ENCODE measurements at places on chromosomes 11 and 22.

DNA sequence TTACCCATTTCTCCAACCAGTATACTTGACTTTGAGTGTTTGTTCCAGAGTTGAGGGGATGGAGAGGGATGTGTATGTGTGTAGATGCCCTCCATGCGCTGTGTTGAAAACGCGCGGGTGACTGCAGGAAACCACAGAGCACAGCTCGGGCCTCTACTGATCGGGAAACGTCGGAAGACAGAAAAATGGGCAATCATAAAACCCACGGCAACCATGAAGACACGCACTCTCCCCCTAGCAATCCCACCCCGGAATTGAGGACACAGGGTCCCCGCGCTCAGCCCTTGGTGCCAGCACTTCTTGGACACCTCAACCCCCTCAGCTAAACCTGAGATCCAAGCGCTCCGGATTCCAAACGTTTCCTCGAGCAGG is 251 bp upstream of the UQCC3 start:
- DNase-seq = peak; percentile 67

GRCh38 chr11:61919705-61920631 is 2.6 kb upstream of the RAB3IL1 start:
- DNase-seq = no peak

- DNase-seq = no peak
These were observed 1.6 kb downstream of the LMO1 start for GRCh38 chr11:8261921-8262551.

DNA sequence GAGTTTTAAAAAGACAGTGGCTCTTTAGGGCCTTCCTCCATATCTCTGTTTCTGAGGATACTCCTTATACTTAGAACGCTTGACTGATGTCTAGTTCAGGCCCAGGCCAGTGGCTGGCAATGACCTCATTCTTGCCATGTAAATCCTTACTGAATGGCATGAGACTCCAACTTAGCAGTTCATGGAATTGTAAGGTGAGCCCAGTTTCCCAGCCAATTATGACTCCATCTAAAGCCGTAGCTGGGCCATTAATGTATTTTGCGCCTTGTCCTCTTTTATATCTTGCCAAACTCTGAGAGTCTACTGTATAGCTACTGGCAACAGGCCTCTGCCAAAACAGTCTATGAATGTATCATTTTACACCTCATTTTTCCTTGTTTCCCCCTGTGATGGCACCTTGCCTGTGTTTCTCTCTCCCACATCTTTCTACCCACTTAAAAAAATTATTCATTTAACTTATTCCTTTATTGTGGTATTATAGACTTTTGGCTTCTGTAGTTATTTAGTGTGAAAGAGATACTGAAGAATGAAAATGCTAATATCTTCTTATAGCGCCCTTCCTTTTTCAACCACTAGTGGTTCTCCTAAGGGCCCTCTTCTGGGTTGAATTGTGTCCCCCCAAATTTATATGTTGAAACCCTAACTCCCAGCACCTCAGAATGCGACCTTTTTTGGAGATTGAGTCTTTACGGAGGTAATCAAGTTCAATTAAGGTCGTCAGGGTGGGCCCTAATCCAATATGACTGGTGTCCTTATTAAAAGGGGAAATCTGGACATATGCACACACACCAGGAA is 67.4 kb downstream of the ZNRF3 start:
- DNase-seq = no peak

DNA sequence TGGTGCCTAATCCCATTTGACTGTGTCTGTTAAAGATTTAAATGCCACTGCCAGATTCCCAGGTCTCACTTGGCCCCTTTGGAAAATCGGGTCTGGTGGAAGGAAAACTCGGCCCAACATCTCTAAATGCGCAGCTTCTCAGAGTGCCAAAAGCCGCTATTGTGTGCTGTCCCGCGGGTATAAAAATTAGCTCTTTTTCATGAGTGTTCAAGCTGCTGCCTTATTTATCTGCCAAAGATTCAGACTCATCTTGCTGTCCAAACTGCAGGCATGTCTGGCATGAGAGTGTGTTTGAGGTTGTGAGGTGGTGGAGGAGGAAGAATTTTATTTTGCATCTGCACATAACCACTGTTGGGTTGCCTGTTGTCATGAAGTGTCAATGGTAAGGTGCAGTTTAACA is 91.4 kb downstream of the NELL1 start:
- no peak for DNase-seq

GRCh38 chr11:65780770-65781151 is at the start of gene AP5B1:
Gene AP5B1 (minus strand): TSS chr11:65780976. CDS start chr11:65780591, 385 bp downstream.
- peak; percentile 41 for DNase-seq

GRCh38 chr11:72586321-72587090 is 87.7 kb downstream of the PDE2A start:
- no peak for DNase-seq

DNA sequence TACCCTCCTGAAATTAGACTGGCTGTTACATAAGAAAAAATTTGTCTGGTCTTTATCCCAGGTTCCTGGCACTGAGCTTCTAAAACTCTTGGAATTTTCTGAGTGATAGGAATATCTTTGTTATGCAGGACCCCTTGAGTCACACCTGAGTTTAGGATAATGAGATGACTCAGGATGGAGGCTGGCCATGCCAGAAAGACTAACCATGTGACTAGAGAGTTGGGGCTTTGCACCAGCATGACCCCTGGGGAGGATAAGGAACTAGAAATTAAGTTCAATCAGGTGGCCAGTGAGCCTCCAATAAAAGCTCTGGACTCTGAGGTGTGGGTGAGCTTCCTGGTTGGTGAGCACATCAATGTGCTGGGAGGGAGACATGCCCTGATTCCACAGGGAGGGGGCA is 88.1 kb downstream of the XRRA1 start:
- DNase-seq = no peak

- no peak for DNase-seq
These were observed 7.7 kb downstream of the MUC2 start for GRCh38 chr11:1082346-1082727.

DNA sequence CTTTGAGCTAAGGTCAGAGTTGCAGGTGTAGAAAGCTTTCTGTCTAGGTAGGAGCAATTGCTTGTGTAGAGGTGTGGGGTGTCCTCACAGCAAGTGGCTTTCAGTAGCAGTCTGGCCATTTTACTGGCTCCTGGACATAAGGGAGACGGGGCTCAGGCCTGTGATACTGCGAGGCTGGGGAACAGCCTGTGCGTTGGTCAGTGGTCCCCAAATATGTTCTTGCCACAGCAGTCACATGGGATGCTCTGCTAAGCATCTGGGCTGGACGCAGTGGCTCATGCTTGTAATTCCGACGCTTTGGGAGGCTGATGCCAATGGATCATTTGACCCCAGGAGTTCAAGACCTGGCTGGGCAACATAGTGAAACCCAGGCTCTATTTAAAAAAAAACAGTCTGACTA is 1.9 kb downstream of the MCM5 start:
- no peak for DNase-seq

GRCh38 chr11:133699071-133699470 is 146.2 kb downstream of the SPATA19 start:
- DNase-seq = no peak

- DNase-seq = no peak
These were observed 108.6 kb upstream of the RASSF10 start for GRCh38 chr11:12900496-12900895.

DNA sequence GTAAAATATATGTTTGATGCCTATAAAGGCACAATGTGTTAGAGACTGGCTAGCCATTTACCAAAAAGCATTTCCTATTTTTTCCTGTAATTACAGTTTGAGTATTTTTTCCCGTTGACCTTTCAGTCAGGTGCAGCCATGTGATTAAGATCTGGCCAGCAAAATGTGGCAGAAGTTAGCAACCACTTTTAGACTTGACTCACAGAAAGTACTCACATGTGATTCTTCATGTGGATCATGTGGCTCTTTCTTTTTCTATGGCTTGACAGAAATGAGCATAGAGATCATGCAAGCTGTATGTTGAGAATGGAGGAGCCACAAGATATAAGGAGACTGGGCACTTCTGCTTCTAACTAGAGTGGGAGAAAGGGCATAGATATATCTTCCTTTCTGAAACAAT is 27.3 kb upstream of the RAB38 start:
- no peak for DNase-seq

DNA sequence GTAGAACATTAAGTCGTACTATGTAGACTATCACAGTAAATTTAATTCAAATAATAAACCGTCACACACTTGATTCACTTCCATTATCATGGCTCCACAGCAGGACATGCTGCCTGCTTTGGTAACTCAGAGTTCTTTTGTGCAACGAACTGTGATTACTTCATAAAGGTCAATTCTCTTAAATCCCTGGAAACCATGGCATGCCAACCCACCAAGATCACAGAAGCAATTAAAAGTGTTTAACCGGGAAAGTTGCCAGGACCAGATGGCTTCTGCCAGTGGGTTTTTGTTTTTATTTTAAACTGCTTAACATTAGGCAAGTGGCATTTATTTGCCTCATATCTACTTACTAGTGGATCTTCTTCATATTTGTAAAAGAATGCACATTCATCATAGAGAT is 1162.1 kb downstream of the DLG2 start:
- no peak for DNase-seq

GRCh38 chr11:58276151-58276550 is 8.1 kb upstream of the OR10W1 start:
- no peak for DNase-seq

DNA sequence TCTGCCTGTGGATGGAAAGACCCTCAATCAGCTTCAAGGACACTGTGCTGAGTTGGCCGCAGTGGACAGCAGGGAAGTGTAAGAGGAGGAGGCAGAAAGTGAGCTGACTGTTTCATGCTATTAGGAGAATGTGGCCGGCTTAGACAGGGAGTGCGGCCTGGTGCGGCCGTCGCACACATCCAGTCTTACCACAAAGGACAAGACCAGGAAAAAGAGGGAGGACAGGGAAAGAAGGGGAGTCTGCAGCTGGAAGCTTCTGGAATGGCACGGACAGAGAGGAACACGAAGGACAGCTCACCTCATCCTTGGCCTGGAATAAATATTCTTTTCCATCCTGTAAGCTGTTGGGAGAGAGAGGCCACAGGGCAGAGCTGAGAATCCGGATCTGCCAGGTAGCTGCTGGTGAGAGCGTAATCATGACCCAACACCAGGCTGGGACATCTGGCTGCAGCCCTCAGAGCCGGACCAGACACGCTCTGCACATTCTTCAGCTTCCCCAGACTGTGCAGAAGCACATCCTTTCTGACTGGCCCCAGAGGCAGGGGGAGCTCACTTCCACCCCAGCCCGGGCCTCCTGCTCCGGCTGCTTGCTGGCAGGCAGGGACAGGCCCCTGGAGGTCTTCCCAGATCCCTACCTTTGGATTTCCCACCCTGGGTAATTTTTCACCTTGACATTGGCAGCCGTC is 8.6 kb upstream of the RBM4B start:
- no peak for DNase-seq

- DNase-seq = no peak
These were observed 60.9 kb downstream of the SYN3 start for GRCh38 chr22:32997295-32997694.

- DNase-seq = no peak
These were observed 54.8 kb downstream of the TRIOBP start for GRCh38 chr22:37751449-37752188.

GRCh38 chr11:68825571-68825970 is 16.1 kb downstream of the CPT1A start:
- no peak for DNase-seq

GRCh38 chr22:27065279-27065678 is 407.9 kb downstream of the MIAT start:
- DNase-seq = no peak

DNA sequence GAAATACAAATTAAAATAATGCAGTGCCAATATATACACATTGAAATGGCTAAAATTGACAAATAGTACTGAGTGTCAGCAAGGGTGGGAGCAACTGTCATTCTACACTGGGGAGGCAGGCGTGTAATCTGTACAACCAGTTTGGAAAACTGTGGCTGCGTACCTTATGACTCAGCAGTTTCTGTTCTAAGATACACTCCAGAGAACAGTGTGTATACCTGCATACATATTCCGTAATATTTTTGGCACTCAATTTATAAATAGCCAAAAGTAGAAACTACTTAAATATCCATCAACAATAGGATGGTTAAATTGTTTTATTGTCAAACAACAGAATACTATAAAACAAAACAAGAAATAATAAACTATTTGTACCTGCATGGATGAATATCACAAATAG is 57.6 kb downstream of the RNF169 start:
- no peak for DNase-seq

DNA sequence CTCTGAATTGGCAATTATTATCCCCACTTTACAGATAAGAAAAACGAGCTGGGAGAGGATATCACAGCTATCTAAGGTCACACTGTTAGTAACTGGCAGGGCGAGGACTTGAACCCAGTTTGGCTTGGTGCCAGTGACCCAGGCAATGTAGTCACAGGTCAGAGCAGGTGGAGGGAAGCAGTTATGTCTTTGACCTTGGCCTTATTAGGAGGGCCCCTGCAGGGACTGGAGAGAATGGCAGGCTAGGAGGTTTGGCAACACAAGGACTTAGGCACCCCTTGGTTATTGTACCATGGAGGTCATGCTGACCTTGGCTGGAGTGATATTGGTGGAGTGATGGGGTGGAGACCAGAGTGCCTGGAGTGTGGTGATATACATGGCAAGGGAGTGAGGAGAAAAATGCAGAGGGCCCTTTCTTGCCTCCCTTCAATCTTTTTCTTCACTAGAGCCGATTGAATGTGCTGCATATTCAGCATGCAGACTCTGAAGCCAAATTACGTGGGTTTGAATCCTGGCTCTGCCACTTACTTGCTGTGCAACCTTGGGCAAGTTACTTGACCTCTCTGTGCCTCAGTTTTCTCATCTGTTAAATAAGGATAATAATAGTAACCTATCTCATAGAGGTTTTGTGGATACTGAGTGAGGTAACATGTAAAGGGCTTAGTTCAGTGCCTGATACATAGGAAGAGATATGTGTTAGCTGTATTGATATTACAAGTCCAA is 92.7 kb upstream of the TBCEL start:
- no peak for DNase-seq

DNA sequence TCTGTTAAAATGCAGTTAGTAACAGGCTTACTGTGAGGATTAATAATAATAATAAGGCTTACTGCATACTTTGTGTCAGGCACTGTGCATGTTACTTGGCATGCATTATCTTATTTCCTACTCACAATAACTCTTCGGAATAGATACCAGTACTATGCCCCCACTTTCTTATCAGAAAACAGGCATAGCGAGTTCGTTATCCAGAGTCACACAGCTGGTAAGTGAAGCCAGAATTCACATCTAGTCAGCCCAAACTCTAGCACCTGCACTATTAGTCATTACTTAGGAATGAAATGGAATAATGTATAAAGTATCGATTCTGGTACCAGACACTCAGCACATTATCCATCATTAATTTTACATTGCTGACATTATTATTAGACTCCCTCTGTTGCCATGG is 155.7 kb upstream of the BLID start:
- DNase-seq = no peak
